Temporal lobe (tissue), 4 donors: ENCODE measurements at places on chromosomes 7 and 10. TPM values are rescaled to one million over a fixed set of nuclear protein-coding genes. Genes with fewer than 3 reads are reported as not detected.

RELN gene
- total RNA-seq: 52.6 TPM

EVX1 gene
- not detected for total RNA-seq

NFE2L3 gene
- total RNA-seq: 13.3 TPM

LLCFC1 gene
- not detected for total RNA-seq

LSM8 gene
- total RNA-seq: 51.4 TPM

STAMBPL1 gene
- total RNA-seq: 6.6 TPM

VSTM2A gene
- 56.8 TPM for total RNA-seq

CHST15 gene
- 38.8 TPM for total RNA-seq

NRP1 gene
- total RNA-seq: 76.5 TPM

CALHM3 gene
- not detected for total RNA-seq

TMEM243 gene
- total RNA-seq: 3.4 TPM

SERPINE1 gene
- total RNA-seq: 0.74 TPM

MACC1 gene
- 0.25 TPM for total RNA-seq

AKR1C4 gene
- not detected for total RNA-seq

NKX1-2 gene
- total RNA-seq: 0.25 TPM

FXYD4 gene
- not detected for total RNA-seq

PDE6C gene
- total RNA-seq: not detected

CUZD1 gene
- total RNA-seq: 0.98 TPM

C10orf62 gene
- not detected for total RNA-seq

SFMBT2 gene
- total RNA-seq: 10.1 TPM

PRF1 gene
- total RNA-seq: 0.25 TPM
